ENCODE measurements at places on chromosomes 13 and 19.
A peak's percentile ranks its signal among the peaks of the same experiment; 100 is the strongest.

GRCh38 chr13:77508959-77509620, 26.4 kb upstream of the SCEL start:
- DNase-seq, result no peak

DNA sequence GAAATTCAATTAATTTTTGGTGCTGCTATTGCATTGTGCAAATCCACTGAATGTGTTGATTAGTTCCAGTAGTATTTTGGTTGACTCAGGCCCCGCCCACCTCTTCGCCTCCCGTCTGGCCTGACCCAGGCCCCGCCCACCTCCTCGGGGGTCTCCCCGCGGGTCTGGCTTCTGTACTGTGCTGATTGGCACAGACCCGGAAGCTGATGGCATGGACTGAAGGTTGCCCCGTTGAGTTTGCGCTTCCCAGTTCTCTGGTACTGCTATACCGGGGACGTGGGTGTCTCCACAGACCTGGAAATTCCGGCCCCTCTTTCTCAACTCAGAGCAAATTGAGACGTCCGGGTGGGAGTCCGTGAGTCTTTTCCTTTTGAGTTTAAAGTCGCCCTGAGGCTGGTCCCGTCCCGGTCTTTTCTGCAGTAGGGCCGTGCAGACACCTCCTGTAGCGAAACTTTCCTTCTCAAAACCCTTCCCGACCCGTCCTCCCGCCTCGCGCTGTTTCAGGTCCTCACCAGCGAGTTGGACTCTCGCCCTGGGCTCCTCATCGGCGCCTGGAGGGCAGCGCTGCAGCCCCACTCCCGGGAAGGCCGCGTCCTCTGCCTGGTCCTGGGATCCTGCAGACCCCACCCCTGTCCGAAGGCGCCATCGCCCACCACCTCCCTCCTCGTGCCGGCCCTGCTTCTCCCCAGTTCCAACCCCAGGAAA, 14.8 kb downstream of the ZNF701 start:
- DNase-seq, result no peak

DNA sequence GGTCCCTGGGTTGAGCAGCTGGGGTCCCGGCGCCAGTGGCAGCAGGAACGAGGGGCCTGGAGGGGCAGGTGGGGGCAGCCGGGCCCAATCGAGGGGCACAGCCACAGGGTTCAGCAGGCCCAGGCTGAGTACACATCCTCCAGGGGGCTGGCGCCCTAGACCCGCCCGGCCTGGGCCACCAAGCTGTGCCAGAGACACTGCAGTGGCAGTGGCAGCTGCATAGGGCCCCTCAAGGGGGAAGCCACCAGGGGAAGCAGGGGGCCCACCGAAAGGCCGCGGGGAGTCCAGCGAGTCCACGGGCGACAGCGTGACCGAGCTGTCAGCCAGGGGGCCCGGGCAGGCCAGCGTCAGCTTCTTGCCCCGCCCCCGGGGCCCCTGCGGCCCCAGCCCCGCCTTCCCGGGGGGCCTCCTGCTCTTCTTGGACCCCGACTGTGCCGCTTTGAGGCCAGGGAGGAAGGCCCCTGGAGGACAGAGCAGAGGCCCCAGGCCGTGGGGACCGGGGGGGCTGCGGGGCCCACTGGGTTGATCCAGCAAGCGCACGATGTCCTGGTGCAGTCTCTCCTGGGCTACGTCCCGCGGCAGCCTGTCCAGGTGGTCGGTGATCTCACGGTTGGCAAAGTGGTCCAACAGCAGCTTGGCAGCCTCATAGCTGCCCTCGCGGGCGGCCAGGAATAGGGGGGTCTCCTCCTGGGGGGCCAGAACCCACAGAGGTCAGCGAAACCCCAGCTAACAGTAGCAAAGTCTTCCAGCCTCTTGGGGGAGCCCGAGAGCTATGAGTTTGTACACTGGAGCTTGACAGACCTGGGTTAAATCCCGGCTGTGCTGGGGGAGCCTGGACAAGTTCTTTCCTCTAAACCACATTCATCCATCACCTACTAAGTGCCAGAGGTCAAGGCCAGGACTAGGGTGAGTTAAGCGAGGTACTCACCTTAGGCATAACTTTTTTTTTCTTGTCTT, 39.5 kb downstream of the NOTCH3 start:
- DNase-seq, result peak; percentile 21

DNA sequence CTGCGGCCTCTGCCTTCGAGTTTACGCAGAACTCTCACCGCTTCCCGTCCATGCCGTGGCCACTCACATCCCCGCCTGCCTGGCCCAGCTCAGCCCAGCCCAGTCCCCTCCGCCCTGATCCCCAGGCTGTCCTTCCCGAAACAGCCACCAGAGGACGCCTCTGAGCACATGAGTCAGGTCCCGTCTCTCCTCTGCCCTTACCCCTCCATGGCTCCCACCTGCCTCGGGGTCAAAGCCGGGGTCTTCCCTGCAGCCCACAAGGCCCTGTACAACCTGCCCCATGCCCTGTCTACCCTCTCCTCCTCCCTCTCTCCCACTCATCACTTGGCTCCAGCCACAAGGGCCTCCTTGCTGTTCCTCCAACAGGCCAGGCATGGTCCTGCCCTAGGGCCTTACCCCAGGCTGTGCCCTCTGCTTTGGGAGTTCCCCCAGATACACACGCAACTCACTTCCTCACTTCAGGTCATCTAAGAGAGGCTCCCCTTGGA, 8.1 kb upstream of the SEMA6B start:
- peak; percentile 24 for DNase-seq

DNA sequence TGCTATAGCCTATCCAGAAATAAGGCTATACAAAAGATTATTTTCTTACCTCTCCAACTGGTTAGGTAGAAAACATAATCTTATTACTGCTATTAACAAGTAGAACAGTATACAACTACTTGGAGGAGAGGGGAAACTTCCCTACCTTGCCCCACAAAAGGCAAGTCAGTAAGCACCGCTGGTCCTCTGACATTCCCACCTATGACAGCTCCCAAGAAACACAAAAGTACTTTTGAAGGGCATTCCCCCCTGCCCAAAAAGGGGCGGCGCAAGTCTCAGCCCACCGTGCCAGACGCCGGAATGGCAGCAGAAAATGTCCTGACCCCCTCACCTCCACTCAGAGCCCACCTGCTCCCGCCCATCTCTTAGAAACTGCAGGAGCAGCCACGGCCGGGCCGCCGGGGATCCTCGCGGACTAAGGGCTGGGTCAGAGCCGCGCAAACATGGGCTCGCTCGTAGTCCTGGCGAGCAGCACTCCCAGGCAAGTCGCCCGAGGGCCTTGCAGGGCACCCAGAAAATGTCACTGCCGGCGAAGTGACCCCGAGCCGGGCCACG, 437 bp downstream of the SUCLA2 start:
- DNase-seq, result no peak

GRCh38 chr19:17505223-17505622, 6.2 kb upstream of the PGLS start:
- DNase-seq, result no peak

DNA sequence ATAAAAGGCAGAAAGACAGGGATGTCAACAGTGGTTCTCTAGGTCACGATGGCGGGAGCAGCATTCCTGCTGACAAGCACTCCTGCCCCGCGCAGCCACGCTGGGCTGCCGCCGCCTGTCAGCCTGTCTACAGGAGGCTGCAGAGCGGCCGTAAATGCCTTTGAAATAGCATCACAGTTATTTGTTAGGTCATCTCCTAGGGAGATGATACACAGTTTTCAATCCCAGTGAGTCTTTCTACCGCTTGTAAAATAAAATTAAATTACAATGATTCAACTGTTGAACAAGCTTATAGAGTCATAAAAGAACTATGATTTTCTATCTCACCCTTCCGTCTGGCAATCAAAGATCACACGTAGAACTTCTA, 7.3 kb upstream of the SLC7A9 start:
- DNase-seq, result no peak

DNA sequence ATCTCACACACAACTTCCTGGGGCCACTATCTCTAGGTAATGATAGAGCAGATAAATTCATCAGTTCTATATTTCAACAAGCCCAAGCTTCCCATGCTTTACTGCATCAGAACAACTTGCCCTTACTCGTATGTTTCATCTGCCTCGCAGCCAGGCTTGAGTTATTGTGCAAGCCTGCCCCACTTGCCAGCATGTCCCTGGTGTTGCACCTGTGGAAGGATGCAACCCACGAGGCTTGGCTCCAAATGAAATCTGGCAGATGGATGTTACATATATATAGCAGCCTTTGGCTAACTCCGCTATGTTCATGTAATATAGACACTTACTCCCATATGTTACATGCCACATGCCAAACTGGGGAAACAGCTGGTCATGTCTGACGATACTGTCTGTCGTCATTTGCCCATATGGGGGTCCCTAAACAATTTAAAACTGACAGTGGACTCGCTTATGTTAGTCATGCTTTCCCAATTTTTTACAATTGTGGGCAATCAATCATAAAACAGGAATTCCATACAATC, 6.2 kb downstream of the ERVK3-1 start:
- no peak for DNase-seq

GRCh38 chr19:7881910-7882309, 6.4 kb upstream of the LRRC8E start:
- DNase-seq, result no peak

DNA sequence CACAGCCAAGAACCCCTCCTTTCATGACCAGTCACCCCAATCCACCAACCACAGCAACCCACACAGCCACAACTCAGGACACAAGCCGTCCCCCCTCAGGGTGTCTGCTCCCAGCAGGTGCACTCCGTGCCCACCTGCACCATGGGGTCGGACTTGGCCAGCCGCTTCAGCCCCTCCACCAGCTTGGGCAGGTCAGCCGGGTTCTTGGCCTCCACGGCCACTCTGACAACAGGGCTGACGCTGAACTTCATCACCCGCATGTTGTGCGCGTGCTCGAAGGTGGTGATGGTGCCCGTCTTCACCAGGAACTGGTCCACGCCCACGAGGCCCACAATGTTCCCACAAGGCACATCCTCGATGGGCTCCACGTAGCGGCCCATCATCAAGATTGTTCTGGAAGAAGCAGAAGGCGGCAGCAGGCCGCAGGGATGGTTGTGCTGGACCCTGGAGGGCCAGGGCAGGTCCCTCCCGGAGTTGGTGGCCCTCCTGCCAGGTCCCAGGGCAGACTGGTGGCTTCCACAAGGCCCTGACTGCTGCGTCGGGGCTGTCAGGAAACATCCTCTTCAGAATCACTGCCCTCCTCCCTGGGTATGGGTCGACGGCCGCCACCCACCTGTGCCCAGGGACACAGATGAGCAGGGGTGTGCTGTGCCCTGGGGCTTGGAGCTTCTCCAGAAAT, 5.5 kb downstream of the EEF2 start:
- DNase-seq, result no peak

DNA sequence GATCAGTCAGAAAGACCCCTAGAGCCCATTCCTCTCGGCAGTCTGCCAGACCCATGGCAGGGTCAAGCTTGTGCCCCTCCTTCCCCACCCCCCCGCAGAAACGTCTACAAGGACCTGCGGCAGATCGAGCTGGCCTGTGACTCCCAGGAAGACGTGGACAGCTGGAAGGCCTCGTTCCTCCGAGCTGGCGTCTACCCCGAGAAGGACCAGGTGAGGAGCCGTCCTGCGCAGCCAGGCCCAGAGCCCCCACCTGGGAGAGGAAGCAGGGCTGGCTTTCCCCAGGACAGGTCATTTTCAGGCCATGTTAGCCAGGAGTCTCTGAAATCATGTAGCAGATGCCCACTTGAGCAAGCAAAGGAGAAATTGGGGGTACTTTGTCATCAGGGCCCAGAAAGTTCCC, 12.3 kb downstream of the TMED1 start:
- no peak for DNase-seq

- DNase-seq, result no peak
Measured at GRCh38 chr13:100106705-100107104, 17.8 kb downstream of the PCCA start.

DNA sequence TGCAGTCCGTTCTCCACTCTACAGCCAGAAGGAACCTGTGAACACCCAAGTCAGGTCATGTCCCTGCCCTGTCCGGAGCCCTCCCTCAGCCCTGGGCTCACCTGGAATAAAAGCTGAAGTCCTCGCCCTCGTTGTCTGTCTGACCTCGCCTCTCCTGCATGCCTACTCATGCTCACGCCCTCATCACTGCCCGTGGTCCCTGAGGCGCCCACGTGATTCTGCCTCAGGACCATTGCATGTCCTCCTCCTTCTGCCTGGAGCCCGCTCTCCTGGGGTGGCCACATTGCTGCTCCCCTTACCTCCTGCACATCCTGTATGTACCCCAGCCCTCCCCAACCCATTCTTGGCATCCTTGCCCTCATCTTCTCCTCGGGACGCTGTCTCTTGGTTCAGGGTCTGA, 42.2 kb downstream of the BICRA start:
- no peak for DNase-seq

DNA sequence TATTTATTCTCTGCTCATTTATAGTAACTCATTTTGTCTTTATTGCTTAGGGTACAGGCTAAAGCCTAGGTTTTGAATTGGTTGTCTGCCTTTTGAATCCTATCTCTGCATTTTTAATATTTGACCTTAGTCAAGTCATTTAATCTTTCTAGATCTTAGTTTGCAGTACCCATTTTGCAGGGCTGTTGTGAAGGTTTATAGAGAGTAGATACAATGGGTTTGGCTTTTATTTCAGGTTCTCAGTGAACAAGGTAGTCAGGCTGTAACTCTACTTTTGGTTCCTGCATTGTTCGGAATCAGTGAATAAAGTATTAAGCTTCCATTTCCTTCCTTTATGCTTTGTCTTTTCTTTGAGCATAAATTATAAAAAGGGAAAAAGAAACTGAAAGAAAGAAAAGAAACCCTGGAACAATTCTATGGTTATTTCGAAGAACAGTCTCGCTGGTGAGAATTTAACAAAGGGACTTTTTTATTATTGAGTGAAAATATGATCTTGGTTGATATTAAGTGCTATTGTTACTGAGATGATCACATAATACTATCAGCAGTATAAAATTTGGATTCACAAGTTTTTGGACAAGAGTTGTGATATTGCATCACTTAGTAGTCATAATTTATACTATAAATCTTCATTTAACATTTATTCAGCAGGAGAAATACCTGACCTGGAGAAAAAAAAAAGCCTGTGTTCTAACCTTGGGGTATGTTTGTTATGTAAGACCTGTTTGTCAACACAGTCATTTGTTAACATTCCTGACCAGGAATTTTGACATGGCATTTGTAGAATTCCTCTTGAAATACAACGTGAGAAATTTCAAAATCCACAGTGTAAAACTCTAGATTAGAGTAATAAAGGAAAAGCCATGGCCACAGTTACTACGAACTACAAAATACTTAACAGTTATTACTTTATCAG, 91.3 kb downstream of the ZMYM2 start:
- DNase-seq, result no peak

DNA sequence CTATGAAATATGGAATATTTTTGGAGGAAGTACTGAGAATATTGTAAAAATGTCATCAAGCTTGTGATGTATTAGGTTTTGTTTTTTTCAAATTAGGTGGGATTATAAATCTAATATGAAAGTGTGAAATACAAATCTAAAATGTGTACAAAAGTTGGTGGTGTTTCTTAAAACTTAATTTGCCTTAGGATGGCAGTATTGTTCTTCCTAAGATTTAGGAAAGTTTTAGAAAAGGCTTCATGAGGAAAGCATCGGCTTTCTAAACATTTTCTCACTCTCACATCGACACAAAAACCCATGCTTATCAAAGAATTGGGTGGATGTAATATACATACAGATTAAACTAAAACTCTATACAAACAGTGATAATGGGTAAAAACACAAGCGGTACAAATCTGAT, 972.0 kb upstream of the PCDH20 start:
- no peak for DNase-seq

GRCh38 chr19:29947871-29948270, 5.8 kb downstream of the URI1 start:
- no peak for DNase-seq
